ENCODE measurements at places on chromosomes 5 and 9.

- no peak for DNase-seq
Observed at GRCh38 chr9:135498381-135499126, 1.9 kb upstream of the MRPS2 start.

- DNase-seq, result peak; percentile 86
Observed at GRCh38 chr9:92774274-92774673, 9.6 kb upstream of the BICD2 start.

DNA sequence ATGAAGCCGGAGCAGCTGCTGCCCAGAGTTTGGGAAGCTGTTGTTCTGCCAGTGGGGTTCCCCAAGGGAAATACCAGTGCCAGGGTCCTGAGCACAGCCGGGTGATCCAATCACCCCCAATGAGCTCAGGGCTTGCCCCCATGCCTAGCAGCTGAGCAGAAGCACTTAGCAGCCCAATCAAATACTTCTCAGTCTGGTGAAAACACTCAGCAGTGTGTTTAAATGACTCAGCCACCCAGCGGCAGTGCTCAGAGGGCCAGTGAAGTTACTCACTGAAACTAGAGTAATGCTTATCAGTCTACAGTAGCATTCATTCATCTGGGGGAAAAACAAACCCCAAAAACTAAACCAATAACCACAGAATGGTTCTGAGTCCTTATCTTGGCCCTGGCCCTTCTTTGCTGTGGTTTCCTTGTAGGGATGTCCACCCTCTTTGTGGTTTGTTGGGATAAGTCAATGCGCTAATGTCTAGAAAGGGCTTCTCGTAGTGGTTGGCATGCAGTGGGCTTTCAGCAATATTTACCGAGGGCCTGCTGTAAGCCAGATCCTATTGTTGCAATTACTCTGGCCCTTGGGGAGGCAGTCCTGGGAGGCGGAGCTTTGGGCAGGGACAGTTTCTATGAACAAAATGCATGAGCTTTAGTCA, 43.1 kb downstream of the LHX2 start:
- peak; percentile 92 for DNase-seq

DNA sequence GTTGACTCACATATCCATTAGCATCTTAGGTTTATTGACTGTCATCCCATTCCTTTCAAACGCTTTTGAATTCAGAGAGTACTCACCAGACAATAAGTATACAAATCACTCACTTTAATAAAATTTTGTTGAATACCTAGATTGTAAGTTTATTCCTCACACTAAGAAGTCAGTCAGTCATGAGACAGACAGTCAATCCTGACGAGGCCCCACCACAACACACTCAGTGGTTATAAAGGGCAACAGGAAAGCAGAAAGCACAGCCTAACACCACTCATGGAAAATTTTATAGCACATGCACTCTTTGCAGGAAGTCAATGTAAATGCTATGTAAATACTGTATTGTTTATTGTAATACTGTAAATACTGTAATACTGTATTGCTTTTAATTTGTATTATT, 176.3 kb upstream of the PTGER4 start:
- no peak for DNase-seq

GRCh38 chr5:142685418-142686209, at the start of gene FGF1:
Gene FGF1 (minus strand): TSS chr5:142686090. CDS start chr5:142614127, 71,963 bp downstream.
- no peak for DNase-seq
